ENCODE measurements at places on chromosomes 12 and 14.

DNA sequence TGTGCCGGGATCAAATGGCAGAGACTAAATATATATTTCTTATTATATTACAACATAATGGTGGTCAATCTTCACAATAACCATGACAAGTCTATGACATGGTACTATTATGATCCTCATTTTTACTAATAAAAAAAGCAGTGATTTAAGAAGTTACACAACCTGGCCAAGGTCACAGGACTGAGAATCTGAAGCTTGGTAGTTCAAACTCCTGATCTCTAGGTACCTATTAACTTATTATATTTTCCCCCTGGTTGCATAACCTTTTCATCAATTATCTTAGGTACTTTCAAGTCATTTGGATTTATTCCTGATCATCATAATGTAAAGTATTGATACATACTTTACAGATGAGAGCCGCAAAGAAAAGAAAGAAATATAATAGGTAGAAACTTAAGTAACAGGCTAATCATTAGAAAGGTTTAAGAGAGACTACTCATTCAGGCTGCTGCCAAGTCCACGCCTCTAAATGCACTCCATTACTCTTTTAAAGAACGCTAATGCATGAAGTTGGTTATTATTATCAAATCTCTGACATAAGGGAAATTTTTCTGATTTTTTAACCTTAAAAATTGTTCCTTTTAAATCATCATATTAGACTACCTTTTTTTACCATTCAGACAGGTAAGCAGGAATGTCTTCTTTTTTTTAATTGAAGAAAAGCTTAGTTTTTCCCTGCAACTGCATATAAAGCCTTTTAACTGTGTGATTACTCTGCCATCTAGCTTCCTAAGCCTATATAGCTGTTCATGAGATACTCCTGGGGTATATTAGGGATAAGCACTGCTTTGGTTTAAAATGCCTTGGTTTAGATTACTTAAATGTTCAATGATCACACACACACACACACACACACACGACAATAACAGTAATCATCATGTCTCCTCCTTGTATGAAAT lies 35.6 kb downstream of the RPS29 start:
- DNase-seq = no peak

DNA sequence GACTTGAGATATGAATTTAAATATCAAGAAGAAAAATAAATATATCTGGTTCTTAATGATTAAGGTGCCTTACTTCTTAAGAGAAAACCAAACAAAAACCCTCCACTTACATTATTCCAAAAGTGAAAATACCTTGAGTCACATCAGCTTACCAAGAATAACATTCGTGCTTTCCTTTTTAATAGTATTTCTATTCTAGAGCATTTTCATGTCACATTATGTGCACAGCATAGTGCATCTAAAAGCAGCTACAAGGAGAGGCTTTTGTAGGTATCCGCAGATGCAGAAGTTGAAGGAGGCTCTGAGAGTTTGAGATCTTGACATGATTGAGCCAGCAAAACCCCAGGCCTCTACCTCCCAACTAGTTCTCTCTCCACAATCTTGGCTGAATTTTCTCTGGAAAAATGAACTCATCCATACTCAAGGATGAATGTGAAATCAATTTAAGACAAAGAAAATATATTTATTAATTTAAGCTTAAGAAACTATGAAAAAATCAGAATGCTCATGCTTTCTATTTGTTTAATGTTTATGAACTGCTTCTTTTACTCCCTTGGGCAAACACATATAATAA lies 275.0 kb downstream of the AKAP6 start:
- DNase-seq = no peak

- DNase-seq = no peak
These were observed 57.2 kb downstream of the SLC24A4 start for GRCh38 chr14:92380131-92380530.

GRCh38 chr14:103517721-103518421 lies 4.8 kb downstream of the CKB start:
- DNase-seq = no peak

DNA sequence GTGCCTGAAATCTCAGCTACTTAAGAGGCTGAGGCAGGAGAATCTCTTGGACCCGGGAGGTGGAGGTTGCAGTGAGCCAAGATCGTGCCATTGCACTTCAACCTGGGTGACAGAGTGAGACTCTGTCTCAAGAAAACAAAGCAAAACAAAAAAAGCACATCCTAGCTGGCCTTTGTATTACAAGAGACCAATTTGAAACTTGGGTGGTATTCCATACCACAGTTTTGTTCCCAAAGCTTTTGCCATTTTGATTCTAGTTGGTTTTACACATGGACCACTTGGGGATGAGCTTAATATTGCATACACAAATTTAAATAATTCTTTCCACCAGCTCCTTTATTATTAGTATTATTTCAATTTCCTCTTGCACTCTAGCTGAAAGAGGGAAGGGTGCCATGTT lies 276.9 kb upstream of the SLC16A7 start:
- no peak for DNase-seq

DNA sequence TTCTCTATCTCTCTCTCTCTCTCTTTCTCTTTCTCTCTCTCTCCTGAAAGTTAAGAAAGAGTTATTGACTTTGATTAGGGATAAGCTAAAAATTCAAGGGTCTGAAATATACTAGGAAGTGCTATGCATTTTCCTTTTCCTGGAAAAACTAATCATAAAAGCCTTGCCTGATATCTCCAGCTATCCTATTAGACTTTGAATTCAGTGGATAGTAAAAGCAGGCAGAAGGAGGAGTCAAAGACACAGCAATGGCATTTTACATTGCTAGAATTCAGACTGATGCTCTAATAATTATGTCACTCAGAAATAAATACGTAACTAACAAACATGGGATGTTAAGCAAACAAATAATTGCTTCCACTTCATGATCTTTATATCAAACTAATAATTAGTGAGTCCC lies 272.0 kb downstream of the SSPN start:
- no peak for DNase-seq
